ENCODE measurements at places on chromosomes 3 and 15.

DNA sequence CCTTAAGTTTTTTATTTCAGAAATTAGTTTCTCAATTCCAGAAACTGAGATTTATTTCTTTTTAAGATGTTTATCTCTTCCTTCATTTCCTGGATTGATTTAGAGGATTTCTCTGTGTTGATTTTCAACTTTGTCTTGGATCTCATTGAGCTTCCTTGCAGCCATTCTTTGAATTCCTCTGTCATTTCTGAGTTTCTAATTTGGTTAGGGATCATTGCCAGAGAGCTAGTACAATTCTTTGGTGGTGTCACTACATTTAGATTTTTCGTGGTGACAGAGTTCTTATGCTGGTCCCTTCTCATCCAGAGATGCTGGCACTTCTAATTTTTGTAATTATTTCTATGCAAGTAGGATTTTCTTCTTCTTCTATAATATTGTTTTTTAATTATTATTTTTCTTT lies 691.1 kb upstream of the NAALADL2 start:
- DNase-seq, result no peak

DNA sequence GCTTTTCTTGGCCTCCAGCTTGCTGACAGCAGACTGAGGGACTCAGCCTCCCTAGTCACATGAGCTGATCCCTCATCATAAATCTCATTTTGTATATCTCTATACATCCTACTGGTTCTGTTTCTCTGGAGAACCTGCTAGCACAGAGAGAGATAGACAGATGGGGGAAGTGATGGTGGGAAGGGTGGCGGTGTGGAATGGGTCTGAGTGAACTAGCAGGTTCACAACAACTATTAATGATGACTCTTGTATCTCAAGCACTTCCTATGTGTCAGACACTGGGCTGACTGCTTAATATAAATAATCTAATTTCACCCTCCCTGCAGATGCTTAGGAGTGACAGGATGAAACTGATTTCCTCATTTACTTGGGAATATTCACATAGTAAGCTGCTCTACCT lies 106.9 kb upstream of the TLE3 start:
- no peak for DNase-seq

DNA sequence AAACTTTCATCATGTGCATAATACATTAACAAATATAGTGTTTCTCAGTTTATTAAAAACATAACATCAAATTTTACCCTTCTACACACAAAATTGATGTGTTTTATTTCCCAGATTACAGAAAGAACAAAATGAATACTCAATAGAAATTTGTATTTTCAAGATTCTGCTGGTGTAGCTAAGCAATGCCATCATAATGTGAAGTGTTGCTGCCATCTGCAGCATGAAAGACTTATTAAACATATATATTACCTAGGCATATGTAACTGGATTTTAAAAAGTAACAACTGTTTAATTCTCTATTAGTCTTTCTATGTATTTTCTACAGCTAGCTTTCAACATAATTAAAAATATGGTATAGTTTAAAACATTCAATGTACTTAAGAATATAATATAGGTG lies 27.5 kb downstream of the PLSCR5 start:
- DNase-seq, result peak; percentile 10

DNA sequence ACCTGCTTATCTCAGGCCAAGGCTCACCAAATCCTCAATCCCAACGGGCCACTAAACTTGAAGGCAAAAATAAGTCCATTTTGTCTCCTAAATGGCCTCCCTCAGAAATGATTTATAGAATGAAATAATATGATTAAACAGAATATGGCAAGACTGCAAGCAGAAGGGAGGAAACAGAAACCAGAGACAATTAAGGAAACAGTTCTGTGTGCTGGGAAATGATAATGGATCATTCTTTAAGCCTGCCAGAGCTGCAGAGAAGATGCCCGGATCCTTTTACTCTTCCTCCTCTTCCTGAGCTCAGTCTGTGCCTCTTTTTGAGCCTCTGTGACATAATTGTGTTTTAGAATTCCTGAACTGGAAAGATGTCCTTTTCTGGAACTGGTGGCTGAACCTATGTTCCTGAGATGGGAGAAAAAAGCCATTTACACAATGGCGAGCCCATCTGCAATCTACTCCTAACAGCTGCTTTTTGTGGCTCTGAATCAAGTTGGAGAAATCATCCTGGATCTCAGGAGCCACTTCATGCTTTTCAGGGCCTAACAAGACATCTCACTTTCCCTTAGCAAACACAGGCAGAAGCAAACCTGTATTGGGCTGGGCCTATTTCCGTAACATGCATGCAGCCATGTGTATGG lies 2.8 kb upstream of the ABHD2 start:
- DNase-seq, result no peak

GRCh38 chr15:72271221-72271620 lies 1.1 kb downstream of the PARP6 start:
- DNase-seq, result no peak

All from effector memory CD8-positive, alpha-beta T cell (primary cell).